ENCODE measurements at places on chromosomes 12 and 14. TPM values are rescaled to one million over a fixed set of nuclear protein-coding genes. Genes with fewer than 3 reads are reported as not detected.

The GUCY2C gene
- total RNA-seq: not detected

The ARPC3 gene
- total RNA-seq: 249 TPM

The ALG10 gene
- total RNA-seq: 12.3 TPM

The DPF3 gene
- total RNA-seq: 2.0 TPM

The PTHLH gene
- not detected for total RNA-seq
